Activated CD4-positive, CD25-positive, alpha-beta regulatory T cell treated with anti-CD3 and anti-CD28 coated beads, Interleukin-2, amount 50 U/mL, for 24 hours (primary cell): ENCODE measurements at places on chromosomes 2 and 18.

DNA sequence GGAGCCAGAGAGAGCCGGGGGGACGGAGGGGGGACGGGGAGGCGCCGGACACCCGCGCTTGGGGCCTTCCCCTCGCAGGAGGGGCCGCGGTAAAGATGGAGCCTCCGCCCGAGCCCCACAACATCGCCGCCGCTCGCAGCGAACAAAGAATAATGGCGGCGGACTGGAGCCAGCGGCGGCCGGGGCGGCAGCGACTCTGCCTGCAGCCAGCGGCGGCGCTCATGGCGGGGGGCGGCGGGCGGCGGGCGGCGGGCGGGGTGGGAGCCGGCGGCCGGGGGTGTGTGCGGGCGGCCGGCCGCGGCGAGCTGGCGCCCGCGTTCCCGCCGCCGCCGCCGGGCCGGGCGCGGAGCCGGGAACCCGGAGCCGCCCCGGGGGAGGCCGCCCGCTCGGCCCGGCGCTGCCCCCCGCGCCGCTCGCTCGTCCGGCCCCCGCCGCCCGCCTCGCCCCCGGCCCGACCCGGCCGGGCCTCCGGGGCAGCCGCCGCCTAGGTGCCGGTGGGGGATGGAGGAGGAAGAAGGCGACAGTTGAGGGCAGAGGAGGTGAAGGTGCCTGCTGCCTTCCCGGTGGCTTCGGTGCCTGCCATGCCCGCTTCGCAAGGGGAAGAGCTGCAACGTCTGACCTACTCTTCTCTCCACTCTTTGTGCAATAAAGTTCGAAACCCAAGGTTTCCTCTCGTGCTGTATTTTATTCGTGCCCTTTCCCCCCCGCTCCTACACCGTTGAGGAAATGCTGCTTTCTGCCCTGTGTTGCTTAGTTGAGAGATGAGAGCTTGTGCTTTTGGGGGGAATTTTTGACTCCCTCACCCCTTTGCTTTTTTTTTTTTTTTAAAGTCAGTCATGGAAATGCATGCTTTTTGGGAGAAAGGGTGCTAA, 634 bp downstream of the CREB1 start:
- ATAC-seq, result no peak

DNA sequence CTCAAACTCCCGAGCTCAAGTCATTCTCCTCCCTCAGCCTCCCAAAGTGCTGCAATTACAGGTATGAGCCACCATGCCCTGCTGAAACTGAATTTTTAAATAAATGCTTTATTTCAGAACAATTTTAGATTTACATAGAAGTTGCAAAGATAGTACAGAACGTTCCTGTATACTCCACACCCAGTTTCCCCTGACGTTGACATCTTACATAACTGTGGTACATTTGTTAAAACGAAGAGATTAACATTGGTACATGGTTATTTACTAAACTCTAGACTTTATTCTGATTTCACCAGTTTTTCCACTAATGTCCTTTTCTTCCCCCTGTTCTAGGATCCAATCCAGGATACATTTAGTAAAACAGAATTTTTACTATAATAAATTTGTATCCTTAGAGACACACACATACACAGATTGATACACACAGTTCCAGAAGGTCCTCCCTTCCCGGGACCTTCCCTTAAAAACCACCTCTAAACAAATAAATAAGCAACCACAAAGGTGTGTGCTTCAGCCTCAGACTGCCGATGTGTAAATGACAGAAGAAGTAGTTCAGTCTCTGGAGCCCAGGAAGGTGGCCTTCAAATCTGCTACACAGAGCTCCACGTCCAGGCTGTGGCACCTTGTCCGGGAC, 6.9 kb downstream of the NEU2 start:
- ATAC-seq, result no peak

- ATAC-seq, result no peak
Measured at GRCh38 chr18:48983793-48984437, 33.1 kb upstream of the SMAD7 start.

GRCh38 chr2:51795248-51795888, 763.4 kb upstream of the NRXN1 start:
- ATAC-seq, result no peak

DNA sequence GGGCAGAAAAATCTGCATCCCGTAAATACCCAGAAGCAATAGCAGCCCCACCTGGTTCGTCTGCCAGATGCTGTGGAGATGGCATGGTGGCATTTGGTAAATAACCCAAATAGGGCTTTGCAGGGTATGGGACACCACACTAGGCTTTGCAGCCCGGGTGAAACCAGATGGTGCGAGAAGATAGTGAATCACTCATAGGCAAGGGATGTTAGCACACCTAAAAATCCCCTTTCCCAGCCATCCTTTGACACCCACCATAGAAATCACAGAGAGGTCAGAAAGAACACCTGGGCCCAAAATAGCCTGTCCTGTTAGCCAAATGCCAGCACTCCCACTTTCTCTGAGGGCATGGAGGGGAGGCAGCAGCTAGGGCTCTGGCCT, 47.6 kb downstream of the BCL11A start:
- no peak for ATAC-seq

DNA sequence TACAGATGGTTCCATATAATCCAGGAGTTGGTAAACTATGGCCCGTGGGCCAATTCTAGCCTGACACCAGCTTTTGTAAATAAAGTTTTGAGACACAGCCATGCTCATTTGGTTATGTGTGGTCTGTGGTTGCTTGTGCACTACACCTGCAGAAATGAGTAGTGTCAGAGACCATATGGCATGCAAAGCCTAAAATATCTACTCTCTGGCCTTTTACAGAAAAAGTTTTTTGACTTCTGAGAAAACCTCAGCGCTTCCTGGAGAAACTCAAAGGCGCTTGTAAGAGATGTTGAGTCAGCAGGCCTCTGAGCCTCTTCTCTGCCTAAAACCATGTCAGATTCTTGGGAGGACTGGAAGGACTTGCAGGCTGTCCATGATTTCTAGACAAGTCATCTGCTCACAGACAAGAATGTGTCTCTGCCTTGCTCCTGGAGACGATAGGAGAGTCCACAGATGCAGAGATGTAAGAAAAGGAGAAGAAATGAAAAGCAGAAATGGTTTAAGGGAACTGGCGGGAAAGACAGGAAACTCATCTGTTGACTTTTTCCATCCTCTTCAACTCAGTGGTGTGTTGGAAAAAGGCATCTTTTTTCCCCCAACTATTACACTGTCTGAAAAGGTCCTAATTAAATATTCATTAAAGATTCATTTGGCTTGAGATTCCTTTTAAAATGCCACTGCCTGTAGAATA, 5.2 kb downstream of the TTC39C start:
- peak; percentile 85 for ATAC-seq

GRCh38 chr2:20092226-20092900, 40.9 kb upstream of the LAPTM4A start:
- no peak for ATAC-seq

- ATAC-seq, result no peak
Measured at GRCh38 chr2:165950438-165950837, 3.1 kb downstream of the TTC21B start.

GRCh38 chr2:112794131-112794733, 9.9 kb upstream of the IL1A start:
- peak; percentile 71 for ATAC-seq

- ATAC-seq, result no peak
Measured at GRCh38 chr18:23401400-23402347, 51.4 kb upstream of the RIOK3 start.

GRCh38 chr2:74849228-74849892, 15.4 kb downstream of the HK2 start:
- ATAC-seq, result peak; percentile 65

- no peak for ATAC-seq
Measured at GRCh38 chr2:71672826-71673795, 219.8 kb downstream of the DYSF start.

DNA sequence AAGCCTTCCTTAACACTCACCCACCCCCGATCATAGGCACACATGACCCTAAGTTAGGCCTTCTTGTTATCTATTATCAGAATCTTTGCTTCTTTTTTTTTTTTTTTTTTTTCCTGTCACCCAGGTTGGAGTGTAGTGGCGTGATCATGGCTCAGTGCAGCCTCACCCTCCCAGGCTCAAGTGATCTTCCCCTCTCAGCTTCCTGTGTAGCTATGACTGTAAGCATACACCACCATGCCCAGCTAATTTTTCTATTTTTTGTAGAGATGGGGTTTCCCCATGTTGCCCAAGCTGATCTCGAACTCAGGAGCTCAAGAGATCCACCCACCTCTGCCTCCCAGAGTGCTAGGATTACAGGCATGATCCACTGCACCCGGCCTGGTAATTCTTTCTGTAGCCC, 328.7 kb downstream of the NR4A2 start:
- no peak for ATAC-seq

GRCh38 chr18:24043403-24043802, 28.8 kb downstream of the TTC39C start:
- ATAC-seq, result no peak

GRCh38 chr2:38269421-38269820, 107.7 kb downstream of the ATL2 start:
- no peak for ATAC-seq

DNA sequence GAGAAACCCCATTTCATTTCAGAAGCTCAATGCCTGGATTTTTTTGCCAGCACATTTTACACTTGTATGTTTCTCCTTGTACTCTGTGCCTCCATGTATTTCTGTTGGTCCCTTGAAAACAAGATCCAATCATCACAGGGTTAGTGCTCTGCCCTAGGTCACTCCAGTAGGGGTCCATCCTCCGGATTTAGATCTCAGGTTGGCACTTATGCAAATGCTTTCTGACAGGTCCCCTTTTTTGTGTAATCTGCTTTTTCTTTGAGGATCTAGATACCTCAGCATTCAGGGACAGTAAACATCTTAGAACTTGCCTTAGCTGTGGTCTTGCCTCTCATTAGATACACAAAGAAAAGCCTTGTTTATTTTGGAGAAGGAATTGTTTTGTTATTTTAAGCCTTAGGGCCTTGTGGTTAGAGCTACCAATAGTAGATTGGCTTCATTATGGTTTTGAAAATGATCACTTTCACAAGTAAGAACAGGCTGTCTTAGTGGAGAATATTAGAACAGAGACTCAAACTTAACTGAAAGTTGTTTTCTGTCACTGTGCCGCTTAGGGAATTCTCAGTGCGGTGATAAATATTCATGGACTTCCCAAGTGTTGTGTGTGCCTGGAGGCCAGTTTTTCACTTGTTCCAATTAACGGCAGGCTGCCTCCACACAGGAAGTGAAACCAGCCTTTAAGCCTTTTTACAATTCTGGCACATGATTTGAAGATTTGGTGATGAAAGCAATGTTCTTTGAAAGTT, 7.8 kb downstream of the MERTK start:
- ATAC-seq, result no peak

- no peak for ATAC-seq
Measured at GRCh38 chr2:40363231-40363630, 88.7 kb downstream of the SLC8A1 start.

DNA sequence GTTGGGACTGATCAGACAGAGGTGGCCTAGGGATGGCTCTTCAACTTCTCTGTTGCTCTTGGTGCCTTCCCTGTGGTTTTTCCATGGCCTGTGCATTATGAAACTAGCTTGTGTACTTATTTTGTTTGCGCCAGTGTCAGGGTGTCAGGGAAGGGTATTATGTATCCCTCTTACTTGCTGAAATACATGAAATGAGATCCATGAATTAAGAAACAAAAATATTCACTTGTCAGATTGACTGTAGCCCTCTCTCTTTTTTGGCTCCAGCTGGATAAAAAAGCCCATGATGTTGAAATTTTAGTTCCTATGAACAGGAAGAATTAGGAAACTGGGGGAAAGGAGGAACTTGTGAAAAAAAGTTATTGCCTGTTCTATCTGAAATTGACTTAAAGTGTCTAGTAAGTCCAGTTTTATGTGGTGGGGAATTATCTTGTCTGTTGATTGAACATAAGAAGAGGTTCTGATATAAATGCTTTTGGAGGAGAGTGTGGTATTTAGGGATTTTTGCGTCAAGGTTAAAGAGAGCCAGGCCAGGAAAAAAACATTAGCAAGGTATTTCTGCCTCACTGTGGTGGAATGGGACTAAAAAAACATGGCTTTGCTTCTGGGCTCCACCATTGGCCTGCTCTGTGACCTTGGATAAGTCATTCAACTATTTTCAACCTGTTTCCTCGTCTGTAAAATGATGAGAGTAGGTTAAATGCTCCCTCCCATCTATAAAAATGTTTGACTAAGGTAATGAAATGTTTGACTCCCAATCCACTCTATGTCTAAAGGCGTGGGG, 12.0 kb downstream of the UGP2 start:
- no peak for ATAC-seq

DNA sequence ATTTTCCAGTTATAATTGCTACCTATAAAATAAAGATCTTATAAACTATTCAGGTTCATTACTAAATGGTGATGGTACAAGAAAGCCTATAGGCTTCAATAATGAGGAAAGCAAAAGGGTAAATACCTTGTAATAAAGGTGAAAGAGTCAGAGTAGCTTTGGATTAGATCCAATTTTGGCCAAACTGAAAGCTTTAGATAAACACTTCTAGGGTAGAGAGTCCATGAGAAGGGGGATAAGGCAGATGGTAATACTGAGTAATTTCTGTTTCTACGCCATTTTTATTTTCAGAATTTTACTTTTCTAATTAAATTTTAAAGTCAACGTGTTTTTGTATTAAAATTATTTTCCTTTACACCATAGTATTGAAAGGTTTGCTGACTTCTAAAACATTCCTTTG, 9.4 kb downstream of the CASP8 start:
- ATAC-seq, result no peak

DNA sequence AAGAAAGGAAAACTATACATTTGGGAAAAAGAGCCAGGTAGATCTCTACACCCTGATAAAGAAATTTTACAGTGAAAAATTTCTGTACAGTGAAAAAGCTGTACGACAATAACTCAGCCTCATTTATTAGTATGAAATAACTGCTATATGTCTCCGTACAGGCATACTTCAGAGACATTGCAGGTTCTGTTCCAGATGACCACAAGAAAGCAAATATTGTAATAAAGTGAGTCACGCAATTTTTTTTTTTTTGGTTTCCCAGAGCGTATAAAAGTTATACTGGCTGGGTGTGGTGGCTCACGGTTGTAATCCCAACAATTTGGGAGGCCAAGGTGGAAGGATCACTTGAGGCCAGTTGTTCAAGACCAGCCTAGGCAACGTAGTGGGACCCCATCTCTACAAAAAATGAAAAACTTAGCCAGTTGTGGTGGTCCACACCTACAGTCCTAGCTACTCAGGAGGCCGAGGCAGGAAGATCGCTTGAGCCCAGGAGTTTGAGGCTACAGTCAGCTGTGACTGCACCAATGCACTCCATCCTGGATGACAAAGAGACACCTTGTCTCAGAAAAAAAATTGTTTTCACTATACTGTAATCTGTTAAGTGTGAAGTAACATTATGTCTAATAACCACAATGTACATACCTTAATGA, 28.2 kb upstream of the AMMECR1L start:
- no peak for ATAC-seq
